Sciatic nerve (tissue), 2 donors: ENCODE measurements at places on chromosomes 11 and 22. TPM values are rescaled to one million over a fixed set of nuclear protein-coding genes. Genes with fewer than 3 reads are reported as not detected.

PRRG4 gene
- 22.9 TPM for total RNA-seq

DNA sequence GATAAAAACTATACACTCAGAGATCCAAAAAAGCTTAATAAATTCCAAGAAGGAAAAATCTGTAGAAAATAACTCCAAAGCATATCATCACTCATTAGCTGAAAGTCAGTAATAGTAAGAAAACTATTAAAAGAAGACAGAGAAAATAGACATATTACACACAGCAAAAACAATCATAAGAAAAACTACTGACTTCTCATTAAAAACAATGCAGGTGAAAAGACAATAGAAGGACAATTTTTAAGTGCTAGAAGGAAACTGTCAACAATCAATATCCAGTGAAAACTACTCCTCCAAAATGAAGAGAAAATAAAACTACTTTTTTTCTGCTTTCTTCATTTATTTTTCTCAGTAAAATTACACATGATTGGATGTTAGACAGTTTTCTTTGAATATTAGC is 56.5 kb downstream of the BLID start:
- no peak for DNase-seq

DNA sequence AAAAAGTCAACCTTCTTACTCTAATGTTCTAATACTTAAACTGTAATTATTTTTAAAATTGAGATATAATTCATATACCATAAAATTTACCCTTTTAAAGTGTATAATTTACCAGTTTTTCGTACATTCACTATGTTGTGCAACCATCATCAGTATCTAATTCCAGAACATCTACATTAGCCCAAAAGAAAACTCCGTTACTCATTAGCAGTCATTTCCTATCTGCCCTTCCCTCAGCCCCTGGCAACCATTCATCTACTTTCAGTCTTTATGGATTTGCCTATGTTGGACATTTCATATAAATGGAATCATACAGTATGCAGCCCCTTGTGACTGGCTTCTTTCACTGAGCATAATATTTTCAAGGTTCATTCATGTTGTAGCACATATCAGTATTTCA is 22.2 kb downstream of the SGSM3 start:
- no peak for DNase-seq

OR6X1 gene
- total RNA-seq = not detected

DNA sequence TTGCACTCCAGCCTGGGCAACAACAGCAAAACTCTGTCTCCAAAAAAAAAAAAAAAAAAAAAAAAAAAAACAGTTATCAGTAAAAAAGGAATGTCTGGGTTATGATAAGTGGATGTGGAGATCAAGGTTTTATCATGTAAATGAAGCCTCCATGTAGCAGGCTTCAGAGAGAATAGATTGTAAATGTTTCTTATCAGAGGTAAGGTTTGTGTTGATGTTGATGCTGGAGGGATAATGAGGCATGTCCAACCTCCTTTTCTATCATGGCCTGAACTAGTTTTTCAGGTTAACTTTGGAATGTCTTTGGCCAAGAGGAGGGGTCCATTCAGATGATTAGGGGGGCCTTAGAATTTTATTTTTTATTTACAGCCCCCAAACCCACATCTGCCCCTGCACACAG is 35.4 kb upstream of the TREH start:
- no peak for DNase-seq

DNA sequence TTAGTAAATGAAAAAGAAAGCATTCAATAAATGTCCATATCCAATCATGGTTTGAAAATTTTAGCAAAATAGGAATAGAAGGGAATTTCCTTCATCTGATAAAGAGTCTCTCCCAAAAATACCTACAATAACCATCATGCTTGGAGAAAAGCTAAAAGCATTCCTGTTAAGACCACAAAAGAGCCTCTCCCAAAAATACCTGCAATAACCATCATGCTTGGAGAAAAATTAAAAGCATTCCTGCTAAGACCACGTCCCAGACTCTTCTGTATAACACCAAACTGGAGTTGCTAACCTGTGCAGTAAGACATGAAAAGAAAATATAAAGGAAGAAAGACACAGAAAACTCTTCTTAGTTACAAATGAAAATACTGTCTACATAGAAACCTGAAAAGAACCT is 69.4 kb downstream of the LINC01488 start:
- DNase-seq = no peak

GRCh38 chr11:78039919-78040671 is 17.0 kb upstream of the KCTD14 start:
- peak; percentile 84 for DNase-seq

GRCh38 chr11:3052109-3052479 is 5.1 kb downstream of the CARS1 start:
- no peak for DNase-seq

- DNase-seq = no peak
Observed at GRCh38 chr11:882596-882995, 28.0 kb downstream of the CHID1 start.

TRPT1 gene
- 20.6 TPM for total RNA-seq

- no peak for DNase-seq
Observed at GRCh38 chr11:120532082-120532831, 20.7 kb downstream of the GRIK4 start.

DNA sequence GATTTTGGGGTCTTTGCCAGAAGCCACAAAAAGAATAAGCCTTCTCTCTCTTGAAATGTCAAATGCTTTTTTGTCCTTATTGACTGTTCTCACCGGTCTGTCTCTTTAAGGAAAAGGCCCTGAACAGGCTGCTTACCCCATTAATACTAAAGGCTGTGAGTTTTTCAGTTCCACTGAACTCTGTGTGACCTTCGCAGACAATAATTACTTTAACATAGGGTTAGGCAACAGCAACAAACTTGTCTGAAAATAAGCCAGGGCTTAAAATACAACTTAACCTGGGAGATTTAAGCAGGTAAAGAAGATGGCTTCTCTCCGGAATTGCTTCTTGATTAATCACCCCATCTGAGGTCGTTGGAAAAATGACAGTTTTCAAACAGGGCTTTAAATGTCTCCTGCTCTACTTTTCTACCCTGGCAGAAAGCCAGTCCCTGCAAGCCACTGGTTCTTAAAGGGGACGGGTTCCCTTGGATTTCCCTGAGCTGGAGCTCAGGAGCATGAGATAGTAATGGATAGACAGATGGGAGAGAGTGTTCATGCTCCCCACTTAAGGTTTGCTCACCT is 69.4 kb downstream of the ARL14EP start:
- no peak for DNase-seq

KCNQ1OT1 gene
- 7.2 TPM for total RNA-seq

- DNase-seq = no peak
Observed at GRCh38 chr11:59172345-59173079, 580 bp downstream of the DTX4 start.

TPH1 gene
- total RNA-seq = 0.89 TPM

DNA sequence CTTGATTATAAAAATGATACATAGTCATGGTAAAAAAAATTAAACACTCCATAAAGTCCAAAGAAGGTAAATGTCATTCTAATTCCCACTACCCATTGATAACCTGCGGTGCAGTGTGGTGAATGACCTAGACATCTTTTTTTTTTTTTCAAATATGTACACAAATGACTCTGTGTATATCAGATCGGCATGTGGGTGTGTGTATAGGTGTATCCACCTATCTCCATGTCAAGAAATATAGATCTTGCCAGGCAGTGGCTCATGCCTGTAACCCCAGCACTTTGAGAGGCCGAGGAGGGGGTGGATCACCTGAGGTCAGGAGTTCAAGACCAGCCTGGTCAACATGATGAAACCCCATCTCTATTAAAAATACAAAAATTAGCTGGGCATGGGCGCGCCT is 18.4 kb upstream of the CBX6 start:
- DNase-seq = no peak

- DNase-seq = no peak
Observed at GRCh38 chr11:64259533-64260067, 8.3 kb downstream of the PLCB3 start.

DMC1 gene
- 4.7 TPM for total RNA-seq

DNA sequence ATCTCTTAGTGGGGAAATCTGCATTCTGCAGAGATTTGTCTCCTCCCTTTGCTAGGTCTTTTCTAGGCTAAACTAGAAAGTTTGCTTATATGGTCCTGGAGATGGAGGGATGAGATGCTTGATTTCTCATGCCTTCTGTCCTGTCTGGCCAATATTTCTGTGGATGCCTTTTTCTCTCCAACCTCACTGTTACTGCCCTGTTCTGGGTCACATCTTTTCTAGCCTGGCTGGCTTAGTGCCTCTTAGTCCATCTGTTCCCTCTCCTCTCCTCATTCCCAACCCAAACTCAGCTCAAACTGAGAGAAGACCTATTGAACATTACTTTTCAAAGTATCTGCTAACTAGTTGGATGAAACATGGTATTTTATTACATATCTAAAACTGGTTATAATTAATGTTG is 62.0 kb downstream of the RRM1 start:
- no peak for DNase-seq

DNA sequence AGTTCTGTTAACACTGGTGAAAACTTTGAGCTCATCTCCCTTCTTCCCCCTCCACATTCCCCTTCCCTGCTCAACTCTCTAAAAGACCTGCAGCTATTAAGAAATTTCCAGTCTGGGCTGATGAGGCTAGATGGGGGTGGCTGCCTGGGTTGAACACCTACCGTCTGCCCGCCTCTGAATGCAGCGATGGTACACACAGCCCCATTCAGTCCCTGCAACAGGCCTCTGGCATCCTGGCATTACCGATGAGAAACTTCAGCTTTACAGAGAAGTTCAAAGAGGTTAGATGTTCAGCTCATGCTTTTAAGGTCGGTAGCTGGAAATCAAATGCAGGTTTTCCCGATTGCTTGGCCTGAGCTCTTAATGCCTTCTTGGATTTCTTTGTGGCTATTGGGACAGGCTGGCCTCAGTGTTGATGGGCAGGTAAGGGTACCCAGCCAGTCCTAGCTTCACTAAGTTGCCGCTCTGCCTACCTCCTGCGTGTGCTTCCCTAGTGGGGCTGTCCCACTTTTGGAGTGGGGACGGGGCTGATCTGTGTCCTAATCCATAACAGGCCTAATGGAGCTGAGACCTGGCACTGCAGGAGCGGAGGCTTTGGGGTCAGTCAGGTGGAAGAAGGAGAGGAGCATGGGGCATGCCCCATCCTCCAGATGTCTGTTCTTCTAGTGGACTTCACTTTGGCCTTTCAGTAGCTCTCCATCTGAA is 49.1 kb downstream of the ZBTB16 start:
- no peak for DNase-seq

FXYD2 gene
- 6.6 TPM for total RNA-seq

DNAJC24 gene
- 16.7 TPM for total RNA-seq
